ENCODE measurements at places on chromosomes 1 and 21.
A peak's percentile ranks its signal among the peaks of the same experiment; 100 is the strongest.

DNA sequence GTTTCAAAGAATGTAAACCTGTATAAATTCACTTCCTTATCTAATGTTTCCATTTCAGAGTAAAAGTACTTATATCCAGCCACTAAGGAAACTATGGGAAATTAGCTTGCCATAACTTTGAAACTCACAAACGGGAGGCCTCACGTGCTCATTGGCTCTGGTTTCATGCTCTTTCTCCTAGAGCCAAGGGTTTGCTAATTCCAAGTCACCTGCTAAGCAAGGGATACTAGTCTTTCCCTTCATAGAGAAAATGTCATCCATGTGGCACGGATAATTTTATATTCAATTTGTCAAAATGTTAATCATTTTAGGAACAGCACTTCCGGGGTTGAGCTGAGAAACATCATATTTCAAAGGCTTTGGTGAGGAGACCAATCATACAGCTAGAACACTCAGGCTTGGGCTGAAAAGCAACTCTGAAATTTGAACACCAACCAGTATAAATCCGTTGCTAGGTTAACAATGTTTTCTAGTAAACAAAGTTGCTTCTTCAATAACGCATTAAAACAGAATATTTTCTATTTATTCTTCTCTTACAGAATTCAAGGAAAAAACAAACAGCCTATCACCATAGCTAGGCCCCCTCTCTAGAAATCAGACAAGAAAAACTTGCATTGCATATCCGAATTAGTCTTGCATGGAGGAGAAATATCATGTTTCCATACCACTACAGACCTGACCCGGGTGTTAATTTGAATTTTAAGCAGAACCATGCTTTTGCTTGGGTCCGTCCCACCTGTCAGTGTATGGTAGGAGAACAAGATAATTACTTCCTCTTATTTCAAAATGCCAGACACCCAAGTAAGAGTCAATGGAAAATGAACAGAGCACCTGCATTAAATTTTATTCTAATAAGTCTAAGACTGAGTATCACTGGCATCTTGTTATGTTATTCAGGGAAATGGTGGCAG lies 196.1 kb upstream of the ESRRG start:
- DNase-seq, result no peak

DNA sequence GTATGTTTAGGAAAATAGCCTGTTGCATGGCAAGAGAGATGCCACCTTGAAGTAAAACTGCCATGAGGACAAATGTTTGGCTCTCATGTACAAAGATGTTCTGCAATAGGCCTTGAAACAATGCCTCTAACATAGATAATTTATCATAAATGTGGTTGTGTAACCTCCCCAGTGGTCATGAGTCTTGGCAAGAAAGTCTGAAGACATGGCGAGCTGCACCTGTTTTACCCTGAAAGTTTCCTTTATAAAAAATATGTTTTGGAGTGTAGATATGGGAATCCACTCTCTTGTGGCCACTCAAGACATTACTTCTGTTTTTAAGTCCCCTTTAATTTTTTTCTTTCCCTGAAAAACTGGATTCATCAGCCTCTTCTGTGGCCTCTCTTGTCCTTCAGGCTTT lies 2217.1 kb downstream of the NCAM2 start:
- no peak for DNase-seq

GRCh38 chr1:228082214-228082917 lies at the start of gene ARF1:
ARF1 (plus strand) TSS chr1:228082708; CDS start chr1:228097115, 14,407 bp downstream.
- peak; percentile 91 for DNase-seq

GRCh38 chr21:46503922-46504550 lies 45.3 kb downstream of the DIP2A start:
- no peak for DNase-seq

DNA sequence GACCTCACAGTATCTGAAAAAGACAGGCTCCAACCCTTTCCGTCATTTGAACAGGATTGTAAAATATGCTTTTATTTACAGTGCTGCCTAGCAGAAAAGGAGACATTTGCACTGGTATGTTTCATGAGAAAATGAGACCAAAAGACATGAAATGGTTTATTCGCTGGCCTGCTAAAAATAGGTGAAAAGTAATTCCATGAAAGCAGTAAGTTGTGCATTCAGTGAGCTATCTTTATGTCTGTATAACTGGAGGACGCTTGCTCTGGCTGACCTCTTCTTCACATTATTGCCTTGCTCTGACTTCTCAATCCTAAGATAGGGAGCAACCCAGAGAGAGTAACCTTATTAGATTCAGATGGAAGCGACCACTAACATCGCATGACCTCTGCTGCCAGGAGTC lies 38.3 kb downstream of the ODF2L start:
- DNase-seq, result no peak

- DNase-seq, result no peak
Observed at GRCh38 chr1:39755965-39756659, 15.0 kb downstream of the OXCT2 start.

GRCh38 chr1:174167265-174167803 lies 8.0 kb downstream of the RABGAP1L start:
- no peak for DNase-seq

- DNase-seq, result no peak
Observed at GRCh38 chr1:81446000-81446669, 354.6 kb upstream of the ADGRL2 start.

GRCh38 chr1:68313735-68314134 lies 81.4 kb upstream of the WLS start:
- DNase-seq, result no peak

- no peak for DNase-seq
Observed at GRCh38 chr1:219209578-219209977, 35.9 kb downstream of the LYPLAL1 start.

GRCh38 chr1:210438928-210439841 lies 110.5 kb downstream of the HHAT start:
- no peak for DNase-seq

GRCh38 chr1:67484492-67484891 lies 54.3 kb upstream of the SERBP1 start:
- DNase-seq, result no peak

- no peak for DNase-seq
Observed at GRCh38 chr1:63873751-63874150, 99.9 kb downstream of the ROR1 start.

DNA sequence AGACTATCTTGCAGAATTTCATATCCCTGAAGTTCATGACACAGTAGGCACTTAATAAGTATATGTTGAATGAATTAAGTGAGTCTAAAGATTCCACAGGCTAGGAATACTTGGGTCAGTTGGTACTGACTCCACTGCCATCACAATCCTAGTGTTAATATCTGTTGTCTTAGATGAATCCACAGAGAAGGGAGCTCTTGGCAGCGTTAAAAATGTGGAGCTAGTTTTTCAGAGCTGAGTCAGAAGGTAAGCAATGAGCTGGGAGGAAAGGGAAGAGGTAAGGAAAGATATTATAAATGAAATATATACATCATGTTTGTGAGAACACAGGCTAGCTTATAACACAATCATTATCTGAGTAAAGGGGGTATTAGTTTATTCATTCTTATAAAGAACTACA lies 21.8 kb upstream of the GORAB start:
- DNase-seq, result no peak

- no peak for DNase-seq
Observed at GRCh38 chr1:184283999-184284398, 102.8 kb upstream of the C1orf21 start.

DNA sequence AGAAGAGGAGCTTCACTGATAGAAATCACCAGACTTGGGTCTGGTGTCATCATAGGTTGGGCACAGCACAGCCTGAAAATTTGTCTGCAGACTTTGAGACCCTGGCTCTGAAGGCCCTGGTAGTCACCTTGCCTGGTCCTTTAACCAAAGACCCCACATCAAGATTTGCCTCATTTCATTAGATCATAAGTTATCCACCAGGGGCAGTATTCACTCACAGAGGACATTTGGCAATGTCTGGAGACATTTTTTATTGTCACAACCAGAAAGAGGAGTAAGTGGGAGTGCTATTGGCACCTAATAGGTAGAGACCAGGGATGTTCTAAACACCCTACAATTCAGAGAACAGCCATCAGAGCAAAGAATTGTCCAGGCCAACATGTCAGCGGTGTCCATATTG lies 22.1 kb upstream of the PAX7 start:
- no peak for DNase-seq
